OCI-LY7 (cell line): ENCODE measurements at places on chromosomes 3 and 15.
A peak's percentile ranks its signal among the peaks of the same experiment; 100 is the strongest.

- DNase-seq: no peak
Measured at GRCh38 chr3:109922856-109923255, 585.5 kb upstream of the DPPA4 start.

GRCh38 chr3:114179575-114179974, 723 bp upstream of the DRD3 start:
- DNase-seq: peak; percentile 35

- DNase-seq: peak; percentile 15
Measured at GRCh38 chr3:9820946-9821345, 10.9 kb downstream of the TTLL3 start.

DNA sequence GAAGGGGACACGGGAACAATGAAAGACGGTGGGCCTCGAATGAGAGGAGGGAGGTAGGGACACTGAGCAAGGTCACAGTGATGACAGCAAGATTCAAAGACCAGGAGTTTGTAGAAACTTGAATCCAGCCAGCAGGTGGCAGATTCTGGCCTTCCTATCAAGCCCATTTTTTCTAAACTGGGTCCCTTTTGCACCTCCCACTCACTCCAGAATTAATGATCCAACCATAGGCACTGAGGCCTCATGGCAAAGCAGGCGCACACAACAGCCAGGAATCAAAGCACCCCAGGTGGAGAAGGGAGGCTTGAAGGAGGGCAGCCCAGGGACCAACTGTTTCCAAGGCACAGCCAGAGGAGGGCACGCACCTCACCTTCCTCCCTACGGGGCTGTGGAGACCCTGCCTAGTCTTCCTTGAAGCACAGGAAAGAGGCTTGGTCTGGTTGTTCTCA, 90.2 kb downstream of the ANP32A start:
- peak; percentile 71 for DNase-seq

DNA sequence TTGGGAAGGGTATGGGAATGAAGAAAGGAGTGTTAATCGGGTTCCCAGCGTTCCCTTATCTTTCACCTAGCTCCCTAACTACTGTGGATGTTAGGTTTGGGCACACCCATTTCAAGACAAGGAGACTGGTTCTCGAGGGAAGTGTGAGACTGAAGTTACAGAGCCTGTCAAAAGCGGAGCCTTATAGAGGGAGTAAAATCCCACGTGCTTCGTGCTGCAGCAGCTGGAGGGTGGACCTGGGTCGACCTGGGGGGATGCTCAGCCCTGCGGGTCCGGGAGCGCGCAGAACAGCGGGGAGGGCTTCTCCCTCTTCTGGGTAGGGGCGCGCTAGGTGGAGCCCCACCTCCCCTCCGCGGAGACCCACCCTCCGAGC, 314 bp upstream of the TMED3 start:
- peak; percentile 71 for DNase-seq

- no peak for DNase-seq
Measured at GRCh38 chr3:128804811-128805155, 74.6 kb upstream of the ACAD9 start.

DNA sequence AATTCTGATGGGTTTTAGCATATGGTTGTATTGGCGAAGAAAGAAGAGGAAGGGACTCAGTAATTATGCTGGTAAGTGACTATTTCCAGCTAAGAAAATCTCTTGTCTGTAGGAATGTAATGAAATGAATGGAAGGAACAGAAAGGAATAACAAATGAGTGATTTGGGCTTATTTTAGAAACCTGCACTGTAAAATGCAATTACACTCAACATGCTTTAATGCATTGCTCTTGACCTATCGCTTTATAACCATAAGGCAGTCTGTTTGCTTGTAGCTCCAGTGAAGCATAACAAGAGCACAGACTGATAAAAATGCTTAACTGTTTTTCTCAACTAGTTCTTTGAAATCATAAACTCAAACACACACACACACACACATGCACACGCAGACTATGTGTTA, 549.0 kb downstream of the ROBO2 start:
- no peak for DNase-seq

GRCh38 chr3:78721771-78722543, 1045.8 kb downstream of the ROBO1 start:
- DNase-seq: no peak

DNA sequence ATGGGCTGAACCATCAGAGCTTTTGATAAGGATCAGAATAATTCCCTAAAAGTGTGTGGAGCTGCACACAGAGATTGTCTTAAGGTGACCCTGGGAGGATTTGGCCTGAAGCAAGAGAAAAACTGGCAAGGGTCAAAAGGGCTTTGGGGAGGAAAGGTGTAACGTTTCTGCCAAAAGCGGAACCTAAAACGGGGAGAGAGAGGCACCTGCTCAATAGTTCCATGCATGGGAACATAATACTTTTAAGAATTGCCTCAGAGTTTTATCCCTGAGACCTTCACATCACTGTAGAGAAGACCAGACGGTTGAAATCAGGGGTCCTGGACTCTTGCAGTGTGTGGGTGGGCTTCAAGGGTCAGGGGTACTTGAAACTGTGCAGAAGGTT, 5.9 kb downstream of the ZNF710 start:
- no peak for DNase-seq

DNA sequence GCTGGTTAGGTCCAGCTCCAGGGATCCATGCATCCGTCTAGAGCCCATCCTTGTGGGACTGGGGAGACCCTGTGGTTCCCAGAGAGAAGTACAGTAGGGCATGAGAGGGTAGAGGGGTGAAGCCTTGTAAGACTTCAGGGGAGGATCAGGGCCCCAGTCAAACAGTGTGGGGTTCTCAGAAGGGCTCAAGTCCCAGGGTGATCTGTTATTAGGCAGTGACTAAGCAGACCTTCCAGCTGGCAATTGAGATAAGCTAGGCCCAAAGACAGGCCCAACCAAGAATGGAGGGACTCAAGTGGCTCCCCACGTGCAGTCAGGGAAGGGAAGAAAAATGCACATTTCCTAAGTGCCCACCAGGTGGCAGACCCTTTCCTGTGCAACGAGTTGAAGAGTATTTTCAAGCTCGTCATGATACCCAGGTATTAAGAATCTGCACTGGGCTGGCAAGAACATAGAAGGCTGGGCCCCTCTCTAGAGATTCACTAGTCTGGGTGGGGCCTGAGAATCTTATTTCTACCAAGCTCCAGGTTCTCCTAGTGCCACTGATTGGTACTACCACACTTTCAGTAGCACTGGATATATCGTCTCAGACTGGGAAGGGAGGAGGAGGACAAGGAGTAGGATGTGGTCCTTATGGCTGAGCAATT, 240.8 kb downstream of the NR1D2 start:
- peak; percentile 59 for DNase-seq

DNA sequence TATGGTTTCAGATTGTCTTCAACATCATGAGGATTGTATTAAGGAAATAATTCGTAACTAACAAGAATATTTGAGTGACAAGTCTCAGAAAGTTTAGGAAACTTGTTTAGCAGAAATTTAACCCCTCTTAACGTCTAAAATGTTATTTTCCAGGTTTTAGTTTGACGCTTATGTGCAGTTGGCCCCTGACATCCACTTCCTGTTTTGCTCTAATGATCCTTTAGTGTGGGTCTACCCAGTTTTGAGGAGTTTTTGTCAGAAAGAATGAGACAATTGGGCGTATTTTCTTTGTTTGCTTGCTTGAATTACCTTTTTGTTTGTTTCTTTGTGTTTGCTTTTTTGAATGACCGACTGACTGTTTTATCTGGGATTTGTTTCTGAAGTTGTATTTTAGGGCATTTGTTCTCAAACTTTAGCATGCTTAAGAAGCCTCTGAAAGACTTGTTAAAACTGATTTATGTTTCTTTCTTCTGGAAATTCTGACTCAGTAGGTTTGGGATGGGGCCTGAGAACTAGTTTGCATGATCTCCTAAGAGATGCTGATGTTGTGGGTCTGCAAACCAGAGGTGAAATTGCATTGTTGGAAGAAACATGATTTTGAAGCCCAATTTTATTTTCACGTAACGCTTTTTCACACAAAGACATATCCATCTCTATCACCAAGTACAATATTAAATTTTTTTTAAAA, 20.6 kb downstream of the RBMS3 start:
- no peak for DNase-seq

DNA sequence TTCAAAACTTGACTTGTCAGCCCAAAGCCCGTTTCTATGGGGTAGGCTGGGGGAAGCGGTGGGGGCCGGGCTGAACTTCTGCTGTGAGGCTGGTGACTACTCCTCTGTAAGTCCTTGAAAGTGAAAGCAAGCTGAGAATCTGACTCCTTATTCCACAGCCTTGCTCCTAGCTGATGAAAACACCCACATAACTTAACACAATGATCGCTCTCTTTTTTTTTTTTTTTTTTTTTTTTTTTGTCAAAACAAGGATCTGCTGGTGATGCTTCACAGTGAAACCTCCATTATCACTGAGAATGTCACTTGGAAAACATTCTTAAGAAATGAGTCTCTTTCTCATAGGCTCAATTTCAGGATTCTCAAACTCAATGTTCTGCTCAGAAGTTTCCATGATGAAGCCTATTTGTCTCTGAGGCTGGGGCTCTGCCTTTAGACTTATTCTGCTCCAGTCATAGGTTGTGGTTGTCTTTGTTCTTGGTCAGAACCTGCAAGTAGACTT, 31.4 kb upstream of the TKT start:
- no peak for DNase-seq

- no peak for DNase-seq
Measured at GRCh38 chr3:50661321-50661837, 13.3 kb upstream of the DOCK3 start.

DNA sequence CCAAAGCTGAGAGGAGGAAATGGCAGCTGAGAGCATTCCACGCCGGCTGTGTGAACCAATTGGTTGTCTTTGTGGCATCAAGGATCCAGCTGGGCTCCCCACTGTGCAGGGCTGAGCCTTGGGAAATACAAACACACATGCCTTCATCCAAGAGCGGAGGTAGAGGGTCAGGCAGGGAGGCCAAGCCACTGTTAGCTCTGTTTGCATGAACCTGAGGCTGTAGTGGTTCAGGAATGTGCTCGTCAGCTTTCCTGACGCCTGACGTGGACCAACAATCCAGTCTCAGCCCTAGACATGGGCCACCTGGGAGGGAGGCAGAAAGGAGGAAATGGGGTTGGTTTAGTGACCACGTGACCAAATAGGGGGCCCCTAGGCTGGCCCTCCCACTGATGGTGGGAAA, 276.9 kb downstream of the TLE3 start:
- no peak for DNase-seq

DNA sequence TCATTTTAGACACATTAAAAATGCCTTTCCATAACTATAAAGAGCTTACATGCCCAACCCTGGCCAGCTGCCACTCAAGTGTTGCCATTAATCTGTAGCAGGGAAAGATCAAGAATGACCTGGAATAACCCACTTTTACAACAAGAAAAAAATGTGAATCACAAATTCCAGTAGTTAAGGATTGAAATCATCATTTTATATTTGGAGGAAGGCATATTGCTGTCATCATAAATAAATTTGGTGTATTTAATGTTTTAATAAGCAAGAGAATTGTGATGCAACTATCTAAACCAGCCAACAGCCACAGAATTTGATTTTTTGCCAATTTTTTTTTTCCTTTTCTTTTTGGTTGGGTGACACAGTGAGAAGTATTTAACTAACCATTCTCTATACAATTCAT, 240.0 kb upstream of the SEMA6D start:
- DNase-seq: no peak

GRCh38 chr3:834679-835078, 258.1 kb upstream of the CNTN6 start:
- no peak for DNase-seq

GRCh38 chr3:50520849-50521248, 17.4 kb upstream of the CACNA2D2 start:
- DNase-seq: no peak

DNA sequence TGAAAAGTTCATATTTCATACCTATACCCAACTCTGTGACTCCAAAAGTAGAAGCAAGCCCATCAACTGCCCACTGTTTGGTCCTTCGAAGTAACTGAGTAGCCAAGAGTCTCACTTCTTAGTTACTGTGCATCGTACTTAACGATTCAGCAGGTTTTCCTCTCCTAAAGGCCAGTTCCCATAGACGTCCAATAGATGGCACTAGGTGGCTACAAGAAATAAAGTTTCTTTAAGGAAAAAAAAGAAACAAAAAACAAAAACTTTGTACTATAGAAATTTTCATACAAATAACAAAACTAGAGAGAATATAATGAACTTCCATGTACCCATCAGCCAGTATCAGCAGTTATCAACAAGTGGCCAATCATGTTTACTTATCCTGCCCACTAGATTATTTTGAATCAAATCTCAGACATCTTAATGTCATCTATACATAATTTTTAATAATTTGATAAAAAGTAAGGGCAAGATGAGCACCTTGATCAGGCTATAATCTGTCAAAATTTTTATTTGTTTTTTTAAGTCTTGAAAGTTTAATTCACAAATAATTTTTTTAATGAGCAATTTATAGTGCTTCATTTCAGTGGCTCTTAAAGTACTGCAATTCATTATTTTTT, 63.8 kb upstream of the ACP3 start:
- DNase-seq: peak; percentile 65

GRCh38 chr3:195551381-195551978, 8.4 kb upstream of the PPP1R2 start:
- no peak for DNase-seq

DNA sequence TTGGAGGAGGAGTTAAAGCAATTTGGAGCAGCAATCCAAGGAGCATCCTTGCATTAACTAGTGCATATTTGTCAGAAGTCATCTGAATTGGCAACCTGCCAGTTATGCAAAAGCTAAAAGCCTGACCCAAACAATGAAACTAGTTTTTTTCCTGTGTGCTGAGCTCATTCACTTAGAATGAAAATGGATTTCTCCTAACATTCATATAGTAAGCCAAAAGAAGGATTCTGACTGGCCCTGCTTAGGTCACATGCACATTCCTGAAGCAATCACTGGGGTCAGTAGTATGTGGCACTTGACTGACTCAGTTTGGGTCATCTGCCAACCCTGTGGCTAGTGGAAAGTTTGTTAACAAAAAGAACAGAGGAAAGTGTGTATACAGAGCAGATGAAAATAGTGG, 30.5 kb downstream of the OXSM start:
- DNase-seq: no peak
